Anterior cingulate cortex (tissue), 58 donors: ENCODE measurements at places on chromosomes 7 and 10.

DNA sequence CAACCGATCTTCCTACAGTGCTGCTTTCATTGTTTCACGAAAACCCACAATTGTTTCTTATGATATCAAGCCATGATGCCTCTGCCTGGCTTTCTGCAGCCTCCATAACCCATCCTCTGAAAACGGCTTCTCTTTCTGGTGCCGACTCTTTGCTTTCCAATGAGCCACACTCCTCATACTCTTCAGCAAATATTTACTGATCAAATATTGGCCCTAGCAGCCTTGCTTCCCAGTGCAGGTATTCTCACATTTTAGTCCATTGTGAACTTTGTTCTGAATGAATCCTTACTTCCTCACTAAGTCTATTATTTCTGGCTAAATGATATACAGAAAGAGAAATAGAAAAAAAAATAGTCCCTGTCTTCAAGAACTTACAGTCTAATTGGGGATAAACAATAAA, 35.5 kb downstream of the LAMB1 start:
- no peak for DNase-seq

DNA sequence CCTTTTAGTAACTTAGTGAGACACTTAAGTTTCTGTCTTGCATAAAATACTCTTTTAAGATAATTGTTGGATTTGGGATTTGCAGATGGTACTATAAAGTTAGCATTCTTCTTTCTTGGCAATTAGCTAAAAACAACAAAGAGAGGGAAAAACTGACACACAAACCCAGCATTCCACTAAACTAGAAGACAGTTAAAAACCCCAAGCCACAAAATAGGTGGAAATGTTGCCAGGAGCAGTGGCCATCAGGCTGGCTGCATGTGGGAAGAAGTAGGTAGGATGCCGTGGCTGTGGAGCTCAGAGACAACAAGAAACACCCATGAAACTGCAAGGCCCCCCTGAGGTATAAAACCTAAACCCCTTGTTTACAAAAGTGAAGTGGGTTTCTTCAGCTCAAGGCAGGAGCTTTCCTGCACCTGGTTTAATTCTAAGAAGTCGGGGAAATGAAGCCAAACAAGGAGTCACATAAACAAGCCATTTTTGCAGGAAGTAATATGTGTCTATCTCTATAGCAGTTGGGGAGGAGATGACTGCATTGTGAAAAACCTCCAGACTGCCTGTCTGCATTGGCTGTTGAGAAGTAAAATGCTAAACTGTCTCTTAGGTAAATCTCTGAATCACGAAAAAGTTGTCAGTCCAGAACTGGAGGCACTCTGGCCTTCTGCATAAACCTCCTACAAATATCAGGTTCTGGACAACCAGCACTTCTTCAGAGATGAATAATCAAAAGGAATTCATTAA, 9.5 kb downstream of the RAB18 start:
- DNase-seq: no peak

- DNase-seq: no peak
These were observed 2.8 kb downstream of the FAM180A start for GRCh38 chr7:135745703-135746312.

- DNase-seq: no peak
These were observed 91.1 kb upstream of the PDGFA start for GRCh38 chr7:610531-611280.

DNA sequence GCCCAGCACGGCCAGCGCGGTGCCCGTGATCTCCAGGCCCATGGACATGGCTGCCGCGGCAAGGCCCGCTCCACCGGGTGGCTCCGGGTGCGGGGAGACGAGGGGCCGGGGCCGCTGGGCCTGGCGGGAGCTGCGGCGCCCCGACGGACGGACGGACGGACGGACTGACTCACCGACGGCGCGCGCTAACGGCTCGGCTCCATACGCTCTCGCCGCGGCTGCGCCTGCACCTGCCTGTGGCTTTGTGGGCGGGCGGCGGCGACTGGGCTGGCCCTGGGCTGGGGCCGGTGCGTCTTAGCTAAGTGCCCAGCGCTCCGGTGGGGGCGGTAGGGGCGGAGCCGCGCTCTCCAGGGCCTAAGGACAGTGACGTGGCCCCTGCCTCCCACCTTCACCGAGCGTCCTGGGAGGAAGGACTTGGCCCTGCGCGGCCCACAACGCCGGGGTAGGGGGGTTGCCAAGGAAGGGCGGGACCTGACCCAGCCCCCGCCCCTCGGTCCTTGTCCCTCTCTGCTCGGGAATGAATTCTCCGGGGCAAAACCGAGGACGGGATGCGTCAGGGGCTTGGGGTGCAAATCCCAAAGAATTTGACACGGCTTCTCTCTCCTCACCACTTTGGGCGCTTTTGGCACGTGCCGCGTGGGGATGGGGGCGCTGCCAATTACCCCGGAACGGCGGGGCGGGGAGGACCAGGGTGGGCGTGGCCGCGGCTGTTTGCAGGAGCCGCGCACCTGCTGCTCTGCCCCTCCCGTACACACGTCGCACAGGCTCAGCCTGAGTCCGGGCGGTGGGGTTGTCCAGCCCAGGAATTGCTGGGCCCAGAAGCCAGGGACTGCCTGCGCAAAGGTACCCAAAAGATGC, at the start of gene CLDN3:
CLDN3 (minus strand) TSS at position 269 of the 858 bp plus-strand sequence; CDS start at position 48, 221 bp downstream.
- DNase-seq: no peak

- DNase-seq: no peak
These were observed 186.4 kb downstream of the LRRC4 start for GRCh38 chr7:127844707-127845331.

DNA sequence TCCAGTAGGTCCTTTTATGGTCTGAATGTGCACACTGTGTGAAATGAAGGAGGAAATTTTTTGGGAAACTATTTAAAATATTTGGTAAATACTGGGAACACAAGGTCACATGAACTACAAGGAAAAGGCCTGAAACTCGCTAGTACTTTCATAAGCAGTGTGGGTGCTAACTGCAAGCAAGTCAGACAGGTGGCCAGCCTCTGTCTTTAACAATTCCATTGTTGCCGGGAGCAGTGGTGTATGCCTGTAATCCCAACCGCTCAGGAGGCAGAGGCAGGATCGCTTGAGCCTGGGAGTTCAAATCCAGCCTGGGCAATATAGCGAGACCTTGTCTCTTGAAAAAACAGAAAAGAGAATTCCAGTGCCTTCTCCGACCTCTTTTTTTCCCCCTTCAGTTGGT, 37.5 kb downstream of the SMURF1 start:
- no peak for DNase-seq

DNA sequence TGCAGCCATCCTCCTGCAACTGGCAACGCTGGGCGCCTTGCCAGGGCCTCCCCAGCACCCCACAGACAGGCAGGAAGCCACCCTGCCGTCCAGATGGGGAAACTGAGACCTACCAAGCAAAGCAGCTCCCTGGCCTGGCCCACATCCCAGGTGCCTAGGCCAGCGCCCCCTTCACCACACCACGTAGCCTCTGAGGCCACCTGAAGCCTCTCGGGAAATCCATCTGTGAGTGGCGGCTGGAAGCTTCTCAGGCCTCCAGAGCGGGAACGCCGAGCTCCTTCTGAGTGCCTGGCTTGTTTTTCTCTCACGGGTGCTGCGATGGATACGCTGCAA, 58.7 kb downstream of the UNCX start:
- DNase-seq: no peak

DNA sequence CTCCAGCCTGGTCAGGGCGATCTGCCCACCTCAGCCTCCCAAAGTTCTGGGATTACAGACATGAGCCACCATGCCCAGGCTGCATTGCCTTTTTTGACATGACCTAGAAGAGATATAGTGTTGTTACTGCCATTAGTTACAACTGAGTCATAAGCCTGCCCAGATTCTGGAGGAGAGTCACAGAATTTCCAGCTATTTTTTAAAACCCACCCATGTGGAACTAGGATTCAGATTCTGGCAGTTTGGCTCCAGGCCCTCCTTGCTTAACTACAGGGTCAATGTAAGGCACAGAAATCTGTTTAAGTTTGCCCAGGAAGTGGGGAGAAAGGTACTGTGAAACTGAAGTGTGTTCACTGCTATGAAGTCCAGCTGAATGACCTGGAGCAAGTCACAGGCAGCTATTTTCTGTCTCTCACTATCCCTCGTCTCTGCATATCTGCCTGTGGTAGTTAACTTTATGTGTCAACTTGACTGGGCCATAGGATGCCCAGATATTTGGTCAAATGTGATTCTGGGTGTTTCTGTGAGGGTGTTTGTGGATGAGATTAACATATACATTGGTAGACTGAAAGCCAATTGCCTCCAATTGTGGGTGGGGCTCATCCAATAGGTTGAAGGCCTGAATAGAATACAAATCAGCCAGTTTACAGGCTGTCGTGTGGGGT, 8.4 kb upstream of the MARVELD1 start:
- DNase-seq: no peak

DNA sequence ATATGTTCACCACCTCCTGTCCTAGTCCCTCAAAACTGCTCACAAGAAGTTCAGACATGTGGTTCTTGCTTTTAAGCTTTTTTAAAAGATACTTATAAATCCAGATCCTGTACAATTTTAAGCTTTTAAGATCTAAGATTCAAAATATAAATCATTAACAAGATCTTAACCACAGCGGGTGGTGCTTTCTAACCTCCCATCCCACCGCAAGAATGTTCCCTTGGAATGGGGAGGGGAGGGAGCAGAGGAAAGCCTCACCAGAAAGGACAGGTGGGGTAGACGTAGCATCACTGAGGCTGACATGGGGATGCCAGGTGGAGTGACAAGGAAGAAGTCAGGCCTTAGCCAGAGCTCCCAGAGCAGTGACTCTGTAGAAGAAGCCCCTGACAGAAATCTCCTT, 133.5 kb downstream of the C1GALT1 start:
- no peak for DNase-seq
